Lung (tissue), 17 donors: ENCODE measurements at places on chromosomes 7 and 10. TPM values are rescaled to one million over a fixed set of nuclear protein-coding genes. Genes with fewer than 3 reads are reported as not detected.
A peak's percentile ranks its signal among the peaks of the same experiment; 100 is the strongest.

Gene MYL7
- total RNA-seq, result not detected

DNA sequence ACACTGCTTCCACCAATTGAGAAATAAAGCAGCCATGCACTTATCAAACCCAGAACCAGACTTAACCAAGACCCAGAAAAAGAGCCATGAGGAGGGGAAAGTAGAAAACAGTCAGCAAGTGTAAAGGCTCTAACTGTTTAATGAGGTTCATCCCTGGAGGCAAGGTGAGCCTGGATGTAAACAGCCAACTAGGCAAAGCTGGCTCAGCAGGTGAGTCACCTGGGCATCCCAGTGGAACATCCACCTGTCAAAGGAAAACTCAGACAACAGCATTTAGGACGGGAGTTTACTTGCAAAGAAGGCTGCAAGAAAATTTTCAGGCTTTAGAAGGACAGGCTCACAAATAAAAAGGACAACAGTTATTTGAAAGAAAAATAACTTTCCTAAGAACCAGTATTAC, 153.0 kb downstream of the SNX13 start:
- H3K36me3 ChIP-seq, result peaks cover 2% of the 10 kb centered on the region
- no peak overlapping the region for H3K27ac ChIP-seq
- H3K4me3 ChIP-seq, result no peak overlapping the region
- no peaks in the 10 kb centered on the region for H3K27me3 ChIP-seq

DNA sequence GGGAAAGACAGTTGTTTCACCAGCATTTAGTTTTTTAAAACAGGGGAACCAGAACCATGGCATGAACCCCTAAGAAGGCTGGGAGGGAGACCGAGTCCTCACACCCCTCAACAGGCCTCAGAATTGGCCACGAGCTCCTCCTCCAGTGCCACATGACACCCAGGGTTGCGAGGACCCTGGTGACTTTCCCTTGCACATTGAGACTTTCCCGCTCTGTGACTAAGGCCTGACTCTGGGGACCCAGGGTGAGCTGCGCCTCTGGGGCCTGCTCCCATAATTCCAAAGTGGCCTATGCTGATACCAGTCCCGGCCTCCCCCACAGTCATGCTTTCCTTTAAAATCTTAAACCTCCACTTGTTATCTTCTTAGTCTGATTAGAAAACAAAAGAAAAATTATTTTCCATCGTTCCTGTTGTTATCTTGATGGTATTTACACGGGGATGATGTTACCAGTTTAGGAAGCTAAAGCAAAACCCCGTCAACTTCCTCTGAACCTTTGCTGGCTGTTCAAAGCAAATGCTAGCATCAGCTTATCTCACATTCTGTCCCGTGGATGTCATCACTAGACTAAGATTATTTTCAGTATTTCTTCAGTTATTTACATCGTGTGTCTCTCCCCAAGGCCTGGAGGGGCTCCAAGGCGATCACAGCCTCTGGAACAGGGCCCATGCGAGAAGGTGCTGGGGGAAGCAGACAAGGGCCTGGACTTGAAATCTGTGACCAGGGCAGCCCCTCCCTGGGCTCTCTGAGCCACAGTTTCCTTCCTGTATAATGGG, 42.1 kb downstream of the FAM53B start:
- peak; percentile 91 for DNase-seq
- H3K27me3 ChIP-seq, result no peaks in the 10 kb centered on the region
- peak overlapping the region; percentile 94 for H3K27ac ChIP-seq
- H3K4me1 ChIP-seq, result peaks cover 48% of the 10 kb centered on the region

GRCh38 chr7:8765374-8765773, 332.0 kb downstream of the NXPH1 start:
- no peaks in the 10 kb centered on the region for H3K36me3 ChIP-seq
- no peak overlapping the region for H3K4me3 ChIP-seq
- no peaks in the 10 kb centered on the region for H3K4me1 ChIP-seq
- H3K27me3 ChIP-seq, result no peaks in the 10 kb centered on the region
- DNase-seq, result no peak

DNA sequence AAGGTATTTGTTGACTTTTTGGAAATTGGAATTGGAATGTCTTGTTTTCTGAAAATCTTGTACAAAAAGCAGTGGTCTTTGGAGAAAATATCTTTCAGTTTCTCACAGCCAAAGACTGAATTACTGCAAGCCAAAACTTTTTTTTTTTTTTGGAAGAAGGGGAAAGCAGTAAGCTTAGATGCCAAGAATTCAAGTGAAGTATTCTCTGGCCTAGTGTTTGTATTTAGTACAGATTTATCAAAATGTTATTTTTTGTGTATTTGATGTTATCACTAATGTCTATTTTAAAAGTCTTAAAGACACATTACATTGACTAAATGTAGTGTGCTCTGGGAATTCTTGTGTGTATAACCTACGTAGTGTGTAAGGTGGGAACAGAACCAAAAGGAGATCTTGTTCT, 6.2 kb downstream of the TET1 start:
- H3K4me1 ChIP-seq, result peaks cover 4% of the 10 kb centered on the region
- no peak overlapping the region for H3K4me3 ChIP-seq
- no peaks in the 10 kb centered on the region for H3K27me3 ChIP-seq
- DNase-seq, result no peak
- H3K27ac ChIP-seq, result no peak overlapping the region
- H3K36me3 ChIP-seq, result no peaks in the 10 kb centered on the region

DNA sequence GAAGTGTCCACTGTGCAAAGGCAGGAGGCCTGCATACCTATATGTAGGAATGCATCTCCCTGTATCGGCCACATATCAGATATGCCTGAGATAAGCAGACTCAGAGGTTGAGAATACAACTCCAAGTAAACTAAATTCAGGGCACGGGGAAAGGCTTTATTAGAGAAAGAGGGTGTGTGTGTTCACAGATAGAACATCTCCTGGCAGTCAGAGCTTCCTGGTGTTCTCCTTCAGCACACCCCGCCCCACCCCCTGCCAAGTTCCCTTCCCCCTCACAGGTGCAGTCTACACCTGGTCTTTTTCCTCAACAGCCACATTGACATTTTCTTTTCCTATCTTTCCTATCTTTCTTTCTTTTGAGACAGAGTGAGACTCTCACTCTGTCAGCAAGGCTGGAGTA, 17.1 kb downstream of the GBX1 start:
- DNase-seq, result no peak
- H3K27ac ChIP-seq, result no peak overlapping the region
- no peaks in the 10 kb centered on the region for H3K36me3 ChIP-seq
- H3K4me1 ChIP-seq, result no peaks in the 10 kb centered on the region
- peaks cover 18% of the 10 kb centered on the region for H3K27me3 ChIP-seq

Gene STARD3NL
- 59.5 TPM for total RNA-seq

DNA sequence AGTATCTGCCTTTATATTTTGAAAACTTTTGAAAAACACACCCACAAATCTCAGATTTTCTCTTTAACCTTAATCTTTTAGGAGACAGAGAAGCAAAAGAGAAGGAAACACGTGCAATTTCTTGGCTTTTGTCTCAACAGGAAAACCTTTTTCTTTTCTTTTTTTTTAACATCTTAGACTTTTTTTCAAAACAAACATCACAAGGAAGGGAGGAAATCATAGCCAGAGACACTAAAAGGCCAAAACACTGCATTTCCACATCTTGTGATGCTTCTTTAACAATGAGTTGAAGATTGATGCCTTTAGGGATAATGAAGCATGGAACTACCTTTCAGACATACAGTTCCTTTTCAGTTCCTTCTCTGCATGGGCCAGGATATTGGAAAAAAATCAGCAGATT, 136.6 kb upstream of the NRBF2 start:
- H3K4me1 ChIP-seq, result no peaks in the 10 kb centered on the region
- H3K36me3 ChIP-seq, result no peaks in the 10 kb centered on the region
- H3K27me3 ChIP-seq, result no peaks in the 10 kb centered on the region
- no peak overlapping the region for H3K4me3 ChIP-seq
- H3K27ac ChIP-seq, result no peak overlapping the region

Gene POLD2
- total RNA-seq, result 48.8 TPM

Gene TACR2
- 0.83 TPM for total RNA-seq

- DNase-seq, result peak; percentile 91
- H3K4me3 ChIP-seq, result no peak overlapping the region
- H3K36me3 ChIP-seq, result no peaks in the 10 kb centered on the region
- H3K27ac ChIP-seq, result no peak overlapping the region
- no peaks in the 10 kb centered on the region for H3K27me3 ChIP-seq
- H3K4me1 ChIP-seq, result peaks cover 30% of the 10 kb centered on the region
These were observed 26.1 kb upstream of the RSU1 start for GRCh38 chr10:16843252-16843870.

GRCh38 chr7:25759748-25760147, 392.2 kb upstream of the NFE2L3 start:
- H3K27me3 ChIP-seq, result no peaks in the 10 kb centered on the region
- H3K27ac ChIP-seq, result no peak overlapping the region
- no peaks in the 10 kb centered on the region for H3K36me3 ChIP-seq
- no peak overlapping the region for H3K4me3 ChIP-seq
- no peaks in the 10 kb centered on the region for H3K4me1 ChIP-seq

DNA sequence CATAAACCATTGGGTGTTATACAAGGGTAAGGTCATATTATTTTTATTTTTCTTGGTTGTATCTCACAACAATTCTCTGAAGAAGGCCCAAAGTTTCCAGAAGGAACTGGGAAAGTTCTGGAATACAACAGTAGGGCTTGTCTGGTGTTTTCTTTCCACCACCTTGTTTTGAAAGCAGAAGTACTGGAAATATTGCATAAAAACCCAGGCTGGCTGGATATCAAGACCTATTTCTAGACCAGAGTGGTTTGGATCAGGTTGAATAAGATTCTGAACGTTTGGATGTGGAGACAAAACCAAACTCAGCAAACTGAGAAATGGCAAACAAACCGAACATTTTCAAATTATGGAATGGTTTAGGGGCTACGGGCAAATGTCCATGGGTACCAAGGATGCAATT, 182.6 kb upstream of the FZD8 start:
- H3K4me3 ChIP-seq, result no peak overlapping the region
- DNase-seq, result no peak
- peaks cover 3% of the 10 kb centered on the region for H3K27me3 ChIP-seq
- H3K27ac ChIP-seq, result no peak overlapping the region
- no peaks in the 10 kb centered on the region for H3K36me3 ChIP-seq

Gene TRPV5
- total RNA-seq, result not detected

DNA sequence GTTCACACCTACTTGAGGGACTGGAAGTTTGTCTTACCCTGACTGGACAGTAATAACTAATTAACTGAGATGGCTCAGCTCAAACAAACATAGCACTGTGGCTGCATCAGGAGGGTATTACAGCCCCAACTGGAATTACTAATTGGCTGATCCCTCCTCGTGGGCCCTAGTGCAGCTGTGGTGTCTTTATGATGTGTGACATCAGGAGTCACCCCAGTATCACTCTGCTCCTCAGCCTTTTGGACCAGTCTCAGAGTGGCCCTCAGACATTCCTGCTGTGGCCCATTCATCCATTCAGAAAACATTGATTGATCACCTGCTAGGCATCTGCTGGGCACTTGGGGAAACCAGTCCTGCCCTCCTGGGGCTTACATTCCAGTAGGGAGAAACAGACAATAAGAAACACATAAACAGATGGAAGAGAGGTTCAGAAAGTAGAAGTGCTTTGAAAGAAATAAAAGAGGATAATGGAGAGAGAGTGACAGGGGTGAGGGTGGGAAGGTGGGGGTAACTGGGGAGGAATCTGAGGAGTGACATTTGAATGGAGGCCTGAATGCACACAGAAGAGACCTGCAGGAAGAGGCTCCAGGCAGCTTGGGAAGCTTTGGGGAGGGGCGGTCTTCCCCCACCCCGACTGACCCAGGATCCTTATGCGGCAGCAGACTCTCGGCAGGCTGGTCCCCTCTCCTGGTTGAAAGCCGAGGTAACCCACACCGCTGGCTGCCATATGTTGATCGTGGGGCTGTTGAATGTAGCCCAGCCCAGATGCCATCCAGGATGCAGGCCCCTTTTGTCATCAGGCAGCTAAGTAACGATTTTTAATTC, 113.1 kb downstream of the C10orf105 start:
- H3K27ac ChIP-seq, result no peak overlapping the region
- H3K27me3 ChIP-seq, result no peaks in the 10 kb centered on the region
- H3K4me3 ChIP-seq, result no peak overlapping the region
- no peak for DNase-seq

DNA sequence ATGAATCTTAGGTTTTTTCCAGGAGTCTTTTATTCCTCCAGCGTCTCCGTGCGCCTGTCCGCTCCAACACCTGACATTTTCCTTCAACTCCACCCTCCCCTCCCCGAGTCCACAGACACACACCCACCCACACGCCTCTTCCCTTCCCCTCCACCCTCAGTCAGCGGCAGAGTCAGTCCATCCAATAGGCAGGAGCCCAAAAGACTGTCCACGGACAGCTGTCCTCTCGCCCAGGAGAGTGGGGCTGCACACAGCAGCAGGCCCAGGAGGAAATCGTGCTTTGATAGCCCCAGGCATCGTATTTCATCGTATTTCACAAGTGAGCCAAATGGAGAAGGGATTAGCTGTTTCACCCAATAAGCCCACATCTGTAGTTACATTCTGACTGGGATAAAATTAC, 285.1 kb downstream of the ZEB1 start:
- H3K4me1 ChIP-seq, result no peaks in the 10 kb centered on the region
- DNase-seq, result no peak
- H3K36me3 ChIP-seq, result no peaks in the 10 kb centered on the region
- H3K27ac ChIP-seq, result peak overlapping the region; percentile 75
- H3K27me3 ChIP-seq, result no peaks in the 10 kb centered on the region

Gene ARL4A
- 31.7 TPM for total RNA-seq

- H3K27me3 ChIP-seq, result no peaks in the 10 kb centered on the region
- H3K4me1 ChIP-seq, result no peaks in the 10 kb centered on the region
- no peak overlapping the region for H3K27ac ChIP-seq
- DNase-seq, result peak; percentile 59
- H3K4me3 ChIP-seq, result no peak overlapping the region
- peaks cover 34% of the 10 kb centered on the region for H3K36me3 ChIP-seq
These were observed 15.6 kb upstream of the PBLD start for GRCh38 chr10:68348265-68348741.

DNA sequence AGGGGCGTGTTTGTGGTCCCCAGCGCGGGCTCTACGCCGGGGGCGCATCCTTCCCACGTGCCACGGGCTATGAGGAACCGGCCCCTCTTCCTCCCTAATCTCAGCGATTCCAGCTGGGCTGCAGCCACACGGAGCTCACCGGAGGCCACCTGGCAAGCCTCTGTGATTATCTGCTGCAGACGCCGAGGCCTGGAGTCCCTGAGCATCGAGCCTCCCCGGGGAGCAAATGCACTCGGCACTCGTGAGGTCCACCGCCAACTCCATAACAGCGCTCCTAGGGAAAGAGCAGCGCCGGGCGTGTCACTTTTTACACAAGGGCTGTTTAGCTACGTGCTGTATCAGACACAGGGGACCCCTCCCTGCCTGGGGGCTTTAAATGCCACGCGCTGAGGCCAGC, 101.2 kb downstream of the DYNC2I1 start:
- no peak overlapping the region for H3K4me3 ChIP-seq
- DNase-seq, result no peak
- H3K4me1 ChIP-seq, result no peaks in the 10 kb centered on the region

Gene GRID2IP
- total RNA-seq, result 0.77 TPM

DNA sequence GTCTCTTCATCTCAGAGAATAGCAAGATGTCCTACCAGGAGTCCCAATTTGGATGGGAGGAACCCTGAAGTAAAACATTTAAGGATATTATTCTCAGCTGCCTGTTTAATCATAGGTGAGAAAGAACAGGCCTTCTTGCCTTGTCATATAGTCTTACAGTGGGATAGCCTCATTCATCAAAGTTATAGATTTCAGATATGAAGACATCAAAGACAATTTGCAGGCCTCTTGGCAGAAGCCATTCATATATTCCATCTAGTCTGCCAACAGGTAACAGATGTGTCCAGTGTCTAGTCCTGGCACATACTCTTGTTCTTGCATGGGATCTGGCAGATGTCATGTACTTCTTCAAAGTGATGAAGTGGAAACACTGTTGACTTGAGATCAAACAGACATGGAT, 601.3 kb upstream of the GHITM start:
- no peak for DNase-seq
- peaks cover 4% of the 10 kb centered on the region for H3K4me1 ChIP-seq
- no peak overlapping the region for H3K4me3 ChIP-seq
- H3K27me3 ChIP-seq, result no peaks in the 10 kb centered on the region
- no peak overlapping the region for H3K27ac ChIP-seq
